ENCODE measurements at places on chromosomes 6 and 20.

DNA sequence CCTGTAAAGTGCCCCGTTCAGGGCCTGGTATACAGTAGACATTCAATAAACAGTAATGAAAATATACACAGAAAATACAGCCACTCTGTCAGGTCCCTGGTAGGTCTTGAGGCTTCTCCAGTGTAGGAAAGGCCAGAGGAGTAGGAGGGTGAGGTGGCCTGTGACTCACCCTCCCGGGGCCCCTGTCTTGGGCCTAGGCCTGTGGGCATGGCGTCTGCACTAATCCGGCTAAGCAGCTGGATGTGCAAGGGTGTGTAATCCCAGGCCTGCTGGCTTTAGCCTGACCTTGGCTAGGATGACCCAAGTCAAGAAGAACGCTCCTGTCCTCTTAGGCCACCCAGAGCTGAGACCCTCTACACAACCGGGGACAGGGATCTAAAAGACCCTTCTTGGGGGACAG is 84.9 kb downstream of the KCNB1 start:
- DNase-seq: no peak

GRCh38 chr6:39049575-39050283 is 1.1 kb downstream of the GLP1R start:
- DNase-seq: peak; percentile 21

GRCh38 chr6:136549300-136550044 is 750 bp downstream of the MAP7 start:
- peak; percentile 37 for DNase-seq

- peak; percentile 85 for DNase-seq
Measured at GRCh38 chr6:5762561-5762968, 244.2 kb downstream of the NRN1 start.

DNA sequence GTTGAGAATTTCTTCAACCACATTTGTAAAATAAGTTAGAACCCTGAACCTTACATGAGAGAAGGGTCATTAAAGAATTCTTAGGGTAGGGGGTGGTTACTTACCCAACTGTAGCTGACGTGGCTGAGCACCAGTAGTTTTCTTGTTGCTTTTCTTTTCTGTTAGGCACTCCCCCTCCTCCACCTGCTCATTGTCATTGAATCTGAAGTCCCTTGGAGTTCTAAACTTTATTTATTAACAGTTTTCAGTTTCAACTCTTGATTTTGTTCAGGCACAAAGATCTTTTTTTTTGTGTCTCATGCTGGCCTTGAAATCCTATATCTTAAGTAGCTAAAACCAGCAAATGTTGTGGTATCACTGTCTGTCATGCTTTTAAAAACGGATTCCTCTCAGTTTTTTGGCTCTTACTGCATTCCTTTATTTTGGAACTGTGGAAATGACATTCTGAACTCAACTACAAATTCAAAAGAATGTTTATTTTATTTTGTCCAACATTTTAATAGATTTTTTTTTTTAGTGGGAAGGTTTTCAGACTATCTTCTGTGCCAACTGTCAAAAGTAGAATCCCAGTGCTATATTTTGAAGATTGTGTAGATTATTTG is 465.2 kb downstream of the PHF3 start:
- no peak for DNase-seq

DNA sequence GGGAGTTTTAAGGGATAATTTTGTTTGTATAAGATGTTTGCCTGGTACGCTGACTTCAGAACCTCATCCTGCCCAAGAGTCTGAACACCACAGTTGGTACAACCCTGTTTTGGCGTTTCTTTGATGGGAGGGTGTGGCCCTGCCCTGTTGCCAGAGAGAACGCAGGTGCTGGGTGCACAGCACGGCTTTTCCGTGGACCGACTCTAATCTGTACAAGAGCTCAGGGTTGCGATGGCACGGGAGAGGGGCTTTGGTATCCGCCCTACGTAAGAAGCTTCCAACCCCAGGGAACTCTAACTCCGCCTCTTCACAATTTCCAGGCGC is 1.3 kb downstream of the CYP24A1 start:
- peak; percentile 80 for DNase-seq

- DNase-seq: peak; percentile 30
Measured at GRCh38 chr6:169428532-169428931, 174.9 kb upstream of the THBS2 start.

GRCh38 chr6:158517581-158517980 is 42.3 kb upstream of the TMEM181 start:
- DNase-seq: no peak

GRCh38 chr20:25178563-25179438 is 16.7 kb upstream of the ENTPD6 start:
- peak; percentile 17 for DNase-seq

- DNase-seq: no peak
Measured at GRCh38 chr20:31711179-31712111, 11.2 kb downstream of the BCL2L1 start.

DNA sequence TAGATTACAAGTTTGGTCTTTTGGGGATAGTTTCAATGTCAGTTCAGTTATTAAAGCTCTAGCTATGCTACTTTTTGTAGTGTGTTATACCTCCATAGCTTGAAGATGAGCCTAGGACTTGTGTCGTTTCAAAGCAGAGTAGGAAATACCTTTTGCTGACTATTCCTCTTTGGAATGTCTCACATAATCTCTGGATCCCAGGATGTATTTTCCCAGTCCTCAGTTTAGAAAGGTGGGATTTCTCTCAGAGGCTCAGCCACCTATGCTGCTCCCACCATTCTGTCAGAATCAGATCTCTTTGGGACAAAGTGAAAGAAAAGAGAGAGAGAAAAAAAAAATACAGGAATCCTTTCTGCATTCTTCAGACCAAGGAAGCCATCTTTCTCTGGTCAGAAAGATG is 567.5 kb upstream of the IMPG1 start:
- DNase-seq: no peak

- DNase-seq: no peak
Measured at GRCh38 chr20:37888641-37889040, 14.3 kb upstream of the VSTM2L start.
